ENCODE measurements at places on chromosomes 12 and 14. TPM values are rescaled to one million over a fixed set of nuclear protein-coding genes. Genes with fewer than 3 reads are reported as not detected.
A peak's percentile ranks its signal among the peaks of the same experiment; 100 is the strongest.

Gene TMPRSS12
- polyA plus RNA-seq = not detected

Gene TAS2R20
- 1.2 TPM for polyA plus RNA-seq

- no peak for DNase-seq
Observed at GRCh38 chr14:51463461-51463860, 188.2 kb upstream of the FRMD6 start.

DNA sequence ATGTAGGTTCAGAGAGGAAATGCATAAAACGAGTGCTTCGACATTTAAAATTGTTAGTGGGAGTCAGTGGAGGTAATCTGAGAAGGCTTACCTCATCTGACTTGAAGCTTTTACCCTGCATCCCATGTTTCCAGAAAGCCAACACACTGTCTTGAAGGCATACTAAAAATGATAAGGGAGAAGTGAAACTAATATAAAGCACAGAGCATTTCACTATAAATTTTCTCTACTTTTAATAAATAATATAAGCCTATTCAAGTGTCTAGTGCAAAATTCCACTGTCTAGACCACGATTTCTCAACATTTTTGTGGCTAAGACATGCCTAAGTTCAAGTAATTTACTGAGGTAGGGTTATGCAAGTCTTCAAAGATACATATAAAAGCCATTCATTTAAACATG lies 29.1 kb upstream of the CDKL1 start:
- DNase-seq = peak; percentile 18

DNA sequence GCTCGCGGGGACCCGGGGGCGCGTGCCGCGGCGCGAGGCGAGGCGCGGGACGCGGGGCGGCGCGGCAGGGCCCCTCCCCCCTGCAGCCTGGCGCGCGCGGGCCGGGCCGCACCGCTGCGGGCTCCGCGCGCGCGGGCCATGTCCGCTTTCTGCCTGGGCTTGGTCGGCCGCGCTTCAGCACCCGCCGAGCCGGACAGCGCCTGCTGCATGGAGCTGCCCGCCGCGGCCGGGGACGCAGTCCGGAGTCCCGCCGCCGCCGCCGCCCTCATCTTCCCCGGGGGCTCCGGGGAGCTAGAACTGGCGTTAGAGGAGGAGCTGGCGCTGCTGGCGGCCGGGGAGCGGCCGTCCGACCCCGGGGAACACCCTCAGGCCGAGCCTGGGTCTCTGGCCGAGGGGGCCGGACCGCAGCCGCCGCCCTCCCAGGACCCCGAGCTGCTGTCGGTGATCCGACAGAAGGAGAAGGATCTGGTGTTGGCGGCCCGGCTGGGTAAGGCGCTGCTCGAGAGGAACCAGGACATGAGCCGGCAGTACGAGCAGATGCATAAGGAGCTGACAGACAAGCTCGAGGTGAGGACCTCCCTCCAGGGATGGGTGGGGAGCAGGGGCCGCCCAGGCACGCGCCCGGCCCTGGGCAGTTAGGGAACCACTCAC lies 820 bp downstream of the BICDL1 start:
- DNase-seq = peak; percentile 67

Measured in right renal cortex interstitium (tissue), 3 donors.